Articular chondrocyte of knee joint (primary cell): ENCODE measurements at places on chromosomes 7 and 10. TPM values are rescaled to one million over a fixed set of nuclear protein-coding genes. Genes with fewer than 3 reads are reported as not detected.

The CFTR gene
- total RNA-seq, result not detected in 2 replicates

The RPEL1 gene
- 0.11 and 0.13 TPM in 2 replicates for total RNA-seq

The SPDYE2 gene
- 0.13 TPM in 1 of 2 replicates, not detected in the other for total RNA-seq

The PTF1A gene
- total RNA-seq, result not detected in 2 replicates

The BLOC1S2 gene
- total RNA-seq, result 54.9 and 63.2 TPM in 2 replicates
